Osteoblast (primary cell): ENCODE measurements at places on chromosomes 12 and 14. TPM values are rescaled to one million over a fixed set of nuclear protein-coding genes. Genes with fewer than 3 reads are reported as not detected.

DNA sequence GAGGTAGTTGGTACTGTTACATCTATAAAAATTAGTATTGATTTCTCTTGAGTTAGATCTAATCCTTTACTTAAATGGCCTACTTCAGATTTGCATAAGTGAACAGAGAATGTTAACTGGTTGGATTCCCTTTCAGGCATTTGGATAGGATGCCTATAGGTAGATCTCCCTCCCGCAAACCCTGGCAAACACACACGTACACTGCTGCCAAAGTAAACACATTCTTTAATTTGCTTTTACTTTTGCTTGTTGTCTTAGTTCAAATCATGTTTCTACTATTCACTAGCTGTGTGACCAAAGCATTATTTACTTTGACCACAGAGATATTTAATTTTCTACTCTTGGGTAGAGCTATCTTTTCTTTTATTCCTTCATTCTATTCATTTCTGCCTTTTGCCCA is 936.1 kb upstream of the FBXO33 start:
- DNase-seq = no peak
- no peaks in the 10 kb centered on the region for H3K36me3 ChIP-seq
- no peaks in the 10 kb centered on the region for H3K4me1 ChIP-seq
- H3K27ac ChIP-seq = no peak overlapping the region

- no peak for DNase-seq
- H3K4me3 ChIP-seq = no peak overlapping the region
- H3K36me3 ChIP-seq = no peaks in the 10 kb centered on the region
- peaks cover 11% of the 10 kb centered on the region for H3K4me1 ChIP-seq
These were observed 4.3 kb upstream of the NIN start for GRCh38 chr14:50835280-50835679.

DNA sequence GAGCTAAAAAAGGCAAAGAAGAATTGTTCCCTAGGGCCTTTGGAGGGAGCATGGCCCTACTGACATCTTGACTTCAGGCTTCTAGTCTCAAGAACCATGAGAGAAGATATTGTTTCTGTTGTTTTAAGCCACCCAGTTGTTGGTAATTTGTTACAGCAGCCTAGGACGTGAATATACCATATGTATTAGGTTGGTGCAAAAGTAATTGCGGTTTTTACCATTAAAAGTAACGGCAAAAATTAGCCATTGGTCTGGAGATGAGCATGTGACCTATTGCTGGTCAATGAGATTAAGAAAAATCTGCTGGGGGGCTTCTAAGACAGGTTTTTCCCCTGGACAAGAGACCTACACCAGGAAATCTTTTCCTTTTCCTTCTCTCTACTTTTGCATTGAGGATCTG is 9.8 kb upstream of the HRK start:
- no peak overlapping the region for H3K27ac ChIP-seq
- H3K4me1 ChIP-seq = no peaks in the 10 kb centered on the region

DNA sequence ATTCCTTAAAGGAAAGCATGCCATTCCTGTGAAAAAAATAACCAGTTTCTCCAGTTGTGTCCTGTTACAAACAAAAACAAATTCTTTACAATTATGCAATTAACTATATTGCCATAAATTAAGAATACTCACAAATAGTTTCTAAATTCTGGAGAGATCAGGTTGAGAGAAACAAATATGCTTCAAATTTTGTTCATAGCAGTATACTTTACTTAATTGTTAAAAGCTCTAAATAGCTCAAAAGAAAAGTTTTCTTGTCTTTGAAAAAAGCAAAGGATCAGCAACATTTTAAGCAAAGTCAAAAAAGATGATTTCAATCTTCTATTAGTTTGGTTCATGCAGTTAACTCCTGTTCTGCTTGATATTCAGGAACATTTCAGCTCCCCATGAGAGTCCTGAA is 109.7 kb downstream of the EML1 start:
- H3K27ac ChIP-seq = no peak overlapping the region
- no peak overlapping the region for H3K4me3 ChIP-seq
- H3K27me3 ChIP-seq = no peaks in the 10 kb centered on the region
- H3K4me1 ChIP-seq = no peaks in the 10 kb centered on the region

- no peaks in the 10 kb centered on the region for H3K27me3 ChIP-seq
- no peak overlapping the region for H3K4me3 ChIP-seq
- no peaks in the 10 kb centered on the region for H3K4me1 ChIP-seq
- peak; percentile 14 for DNase-seq
- no peak overlapping the region for H3K27ac ChIP-seq
These were observed 103.9 kb upstream of the PMCH start for GRCh38 chr12:102301547-102301946.

- H3K4me1 ChIP-seq = peaks cover 28% of the 10 kb centered on the region
- H3K4me3 ChIP-seq = no peak overlapping the region
- peak; percentile 89 for DNase-seq
- no peaks in the 10 kb centered on the region for H3K27me3 ChIP-seq
- H3K27ac ChIP-seq = peak overlapping the region; percentile 72
- H3K36me3 ChIP-seq = no peaks in the 10 kb centered on the region
These were observed 33.8 kb upstream of the SMUG1 start for GRCh38 chr12:54222609-54223008.

- H3K36me3 ChIP-seq = no peaks in the 10 kb centered on the region
- H3K4me1 ChIP-seq = no peaks in the 10 kb centered on the region
- no peak overlapping the region for H3K4me3 ChIP-seq
- H3K27me3 ChIP-seq = peaks cover 7% of the 10 kb centered on the region
- no peak overlapping the region for H3K27ac ChIP-seq
- DNase-seq = no peak
These were observed 20.6 kb downstream of the TUNAR start for GRCh38 chr14:95897280-95897679.

DNA sequence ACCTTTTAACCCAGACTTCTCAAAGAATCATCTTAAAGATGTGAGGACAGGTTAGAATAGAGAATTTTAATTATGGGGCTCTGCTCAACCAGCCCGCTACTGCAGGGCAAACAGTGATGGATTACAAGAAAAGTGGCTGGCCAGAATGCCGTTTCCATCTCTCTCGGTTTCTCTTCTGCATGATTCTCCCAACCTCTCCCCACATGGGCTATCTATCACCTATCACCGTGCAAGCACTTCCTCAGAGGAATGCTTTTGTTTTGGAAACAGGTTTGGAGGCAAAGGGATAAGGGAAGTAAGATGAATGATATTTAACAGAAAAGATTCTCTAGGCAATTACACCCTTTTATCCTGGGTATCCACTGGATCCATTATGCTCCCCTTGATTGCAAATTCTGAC is 37.4 kb upstream of the PHC1 start:
- H3K27me3 ChIP-seq = no peaks in the 10 kb centered on the region
- no peak overlapping the region for H3K27ac ChIP-seq
- no peak overlapping the region for H3K4me3 ChIP-seq
- H3K36me3 ChIP-seq = no peaks in the 10 kb centered on the region
- H3K4me1 ChIP-seq = no peaks in the 10 kb centered on the region
- no peak for DNase-seq

The PTMS gene
- 70.4 and 72.7 TPM in 2 replicates for total RNA-seq

The CLEC2A gene
- not detected in 2 replicates for total RNA-seq

The SERPINA1 gene
- total RNA-seq = 0.29 and 1.4 TPM in 2 replicates

The GUCY2C gene
- total RNA-seq = not detected in 2 replicates
